ENCODE measurements at places on chromosomes 2 and 18.
A peak's percentile ranks its signal among the peaks of the same experiment; 100 is the strongest.

DNA sequence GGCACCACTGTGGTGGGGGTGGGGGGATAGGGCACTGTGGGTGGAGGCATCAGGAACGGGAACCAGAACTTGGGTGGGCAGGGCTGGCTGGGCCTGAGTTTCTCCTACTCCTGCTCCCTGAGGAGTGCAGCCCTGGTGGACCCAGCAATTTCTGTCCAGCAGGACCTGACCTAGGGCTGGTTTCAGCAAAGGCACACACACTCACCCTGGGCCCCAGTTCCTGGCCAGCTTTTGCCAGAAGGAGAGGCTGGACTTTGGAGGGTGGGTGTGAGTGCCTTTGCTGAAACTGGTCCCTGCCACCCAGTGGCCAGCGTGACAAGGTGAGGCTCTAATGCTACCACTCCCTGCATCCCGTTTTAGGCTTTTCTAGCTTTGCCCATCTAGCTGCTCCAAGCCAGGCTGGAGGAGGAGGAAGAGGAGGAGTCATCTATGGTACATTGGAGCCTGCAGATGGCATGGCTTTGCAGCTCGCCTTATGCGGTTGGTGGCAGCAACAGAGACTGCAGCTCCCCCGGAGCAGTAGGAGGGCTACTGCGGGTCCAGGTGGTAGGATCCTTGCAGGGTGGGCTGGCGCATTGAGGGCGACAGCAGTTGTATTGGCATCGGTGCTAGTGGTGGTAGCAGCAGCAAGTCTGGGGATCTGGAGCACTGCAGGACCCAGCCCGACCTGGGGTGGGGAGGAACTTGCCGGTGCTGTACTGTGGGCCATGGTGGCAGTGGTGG lies 40.4 kb upstream of the IMP4 start:
- no peak for DNase-seq

- DNase-seq: peak; percentile 62
These were observed 43.3 kb upstream of the EDAR start for GRCh38 chr2:109032229-109032820.

GRCh38 chr2:104468846-104469245 lies 385.1 kb upstream of the POU3F3 start:
- DNase-seq: no peak

GRCh38 chr2:233117811-233118647 lies 57.9 kb downstream of the INPP5D start:
- no peak for DNase-seq

GRCh38 chr2:69791045-69791444 lies 38.4 kb upstream of the GMCL1 start:
- DNase-seq: no peak

DNA sequence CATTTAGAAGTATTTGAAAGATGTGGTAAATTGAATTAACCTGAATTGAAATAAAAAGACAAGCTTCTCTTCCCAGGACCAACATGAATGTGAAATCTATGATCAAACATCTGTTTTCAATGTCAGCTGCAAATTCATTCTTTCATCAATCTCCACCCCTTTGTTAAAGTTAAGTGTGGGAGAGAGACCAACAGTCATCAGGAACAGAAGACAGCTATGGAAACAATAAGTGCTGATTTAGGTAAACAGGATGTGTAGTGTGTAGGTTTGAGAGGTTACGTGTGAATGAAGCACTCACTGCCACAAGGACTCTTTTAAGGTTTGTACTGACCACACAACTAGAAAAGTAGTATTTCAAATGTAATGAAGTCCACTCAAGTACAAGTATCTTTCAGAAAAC lies 1659.8 kb upstream of the CELF4 start:
- no peak for DNase-seq

DNA sequence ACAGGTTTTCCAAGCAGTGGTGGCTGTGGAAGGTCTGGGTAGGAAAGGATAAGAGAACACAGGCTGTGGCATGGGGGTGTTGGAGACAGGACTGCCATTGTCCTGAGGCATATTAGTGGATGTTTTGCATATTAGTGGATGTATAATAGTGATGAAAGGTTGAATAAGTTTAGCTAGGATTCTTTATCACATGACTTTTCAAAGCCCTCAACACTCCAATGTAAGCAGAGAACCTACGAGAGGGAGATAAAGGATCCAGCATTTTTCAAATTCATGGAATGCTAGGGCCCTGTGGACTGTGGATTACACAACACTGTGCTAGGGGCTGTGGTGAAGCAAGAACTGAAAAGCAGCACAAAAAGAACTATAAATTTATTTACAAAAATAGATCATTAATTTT lies 63.2 kb downstream of the POLE4 start:
- no peak for DNase-seq

DNA sequence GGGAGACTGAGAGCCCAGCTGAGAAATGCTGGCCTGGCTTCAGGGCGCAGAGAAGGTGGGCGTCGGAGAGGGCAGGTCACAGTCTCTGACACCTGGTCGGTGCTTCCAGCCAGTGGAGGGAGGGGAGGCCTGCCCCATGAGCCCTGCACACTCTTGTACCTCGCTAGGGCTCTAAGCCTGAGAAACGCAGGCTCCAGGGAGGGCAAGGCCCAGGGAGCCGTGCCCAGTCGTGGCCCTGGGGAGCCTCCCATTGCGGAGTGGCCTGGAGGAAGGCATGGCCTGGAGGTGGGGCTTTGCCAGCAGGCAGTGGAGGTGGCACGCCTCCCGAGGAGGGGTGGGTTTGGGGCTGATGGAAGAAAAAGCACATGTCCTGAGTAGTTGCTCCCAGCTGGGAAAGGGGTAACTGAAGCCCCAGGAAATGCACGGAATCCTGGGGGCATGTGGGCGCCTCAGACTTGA lies 39.0 kb downstream of the MTERF4 start:
- DNase-seq: no peak
